ENCODE measurements at places on chromosomes 1 and 21.

DNA sequence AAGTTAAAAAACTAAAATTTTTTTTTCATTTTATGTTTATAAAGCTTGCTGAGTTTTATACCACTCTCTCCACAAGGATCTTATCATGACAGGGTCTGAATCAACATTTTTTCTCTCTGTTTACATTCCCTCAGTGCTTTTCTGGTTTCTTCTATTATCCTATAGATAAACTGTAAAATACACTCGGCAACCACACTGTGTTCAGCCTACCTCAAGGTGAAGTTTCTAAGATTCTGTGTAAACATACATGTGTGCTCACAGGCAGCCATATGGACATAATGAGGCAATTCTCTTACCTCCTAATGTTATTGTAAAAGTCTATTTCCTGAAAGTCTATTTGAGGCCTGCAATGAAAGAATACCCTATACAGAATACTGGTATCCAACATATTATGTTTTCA is 114.6 kb downstream of the NTPCR start:
- no peak for DNase-seq

GRCh38 chr1:94142583-94142982 is 21.6 kb upstream of the ABCA4 start:
- no peak for DNase-seq

GRCh38 chr1:74775735-74776134 is 42.8 kb downstream of the TYW3 start:
- DNase-seq: no peak

DNA sequence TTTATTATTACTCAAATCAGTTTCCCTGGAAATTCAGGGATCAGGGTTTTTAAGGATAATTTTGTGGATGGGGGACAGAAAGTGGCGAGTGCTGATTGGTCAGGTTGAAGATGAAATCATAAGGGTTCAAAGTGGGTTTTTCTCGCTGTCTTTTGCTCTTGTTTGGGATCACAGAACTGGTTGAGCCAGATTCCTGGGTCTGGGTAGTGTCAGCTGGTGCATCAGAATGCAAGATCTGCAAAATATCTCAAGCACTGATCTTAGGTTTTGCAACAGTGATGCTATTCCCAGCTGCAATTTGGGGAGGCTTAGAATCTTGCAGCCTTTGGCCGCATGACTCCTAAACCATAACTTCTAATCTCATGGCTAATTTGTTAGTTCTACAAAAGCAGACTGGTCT is 9.3 kb downstream of the CHI3L2 start:
- DNase-seq: no peak

- no peak for DNase-seq
These were observed 97.4 kb upstream of the ST6GALNAC5 start for GRCh38 chr1:76769911-76770310.

- no peak for DNase-seq
These were observed 986 bp upstream of the RNF186 start for GRCh38 chr1:19815801-19816736.

DNA sequence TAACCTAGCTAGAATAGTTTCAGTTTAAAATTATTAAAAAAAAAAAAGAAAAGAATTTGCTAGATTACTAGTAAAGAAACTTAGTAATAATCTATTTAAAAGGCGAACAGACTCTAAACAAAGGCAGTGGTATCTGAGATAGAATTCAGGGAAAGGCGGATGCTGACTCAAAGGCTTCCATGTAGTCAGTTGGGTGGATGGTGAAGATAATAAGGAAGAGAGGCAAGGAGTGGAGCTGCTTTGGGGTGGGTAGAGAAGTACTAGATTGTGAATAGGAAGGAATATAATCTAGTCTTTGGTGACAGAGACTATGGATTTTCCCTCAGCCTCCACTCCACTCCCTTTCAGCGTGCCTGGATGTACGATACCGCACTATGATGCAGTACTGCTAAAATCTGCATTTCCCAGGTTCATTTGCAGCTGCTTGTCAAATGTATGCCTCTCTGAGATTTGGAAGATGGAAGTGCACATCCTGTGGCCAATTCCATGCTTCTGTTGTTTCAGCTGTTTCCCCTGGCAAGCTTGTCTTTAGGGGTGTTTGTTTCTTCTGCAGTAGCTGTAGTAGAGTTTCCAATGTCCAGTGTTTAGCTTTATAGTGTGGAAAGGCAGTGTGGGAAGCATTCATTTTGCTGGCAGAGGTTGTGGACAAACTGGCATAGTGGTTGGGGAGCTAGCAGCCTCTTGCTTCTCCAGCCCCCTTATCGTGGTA is 184.6 kb upstream of the NRIP1 start:
- DNase-seq: no peak

DNA sequence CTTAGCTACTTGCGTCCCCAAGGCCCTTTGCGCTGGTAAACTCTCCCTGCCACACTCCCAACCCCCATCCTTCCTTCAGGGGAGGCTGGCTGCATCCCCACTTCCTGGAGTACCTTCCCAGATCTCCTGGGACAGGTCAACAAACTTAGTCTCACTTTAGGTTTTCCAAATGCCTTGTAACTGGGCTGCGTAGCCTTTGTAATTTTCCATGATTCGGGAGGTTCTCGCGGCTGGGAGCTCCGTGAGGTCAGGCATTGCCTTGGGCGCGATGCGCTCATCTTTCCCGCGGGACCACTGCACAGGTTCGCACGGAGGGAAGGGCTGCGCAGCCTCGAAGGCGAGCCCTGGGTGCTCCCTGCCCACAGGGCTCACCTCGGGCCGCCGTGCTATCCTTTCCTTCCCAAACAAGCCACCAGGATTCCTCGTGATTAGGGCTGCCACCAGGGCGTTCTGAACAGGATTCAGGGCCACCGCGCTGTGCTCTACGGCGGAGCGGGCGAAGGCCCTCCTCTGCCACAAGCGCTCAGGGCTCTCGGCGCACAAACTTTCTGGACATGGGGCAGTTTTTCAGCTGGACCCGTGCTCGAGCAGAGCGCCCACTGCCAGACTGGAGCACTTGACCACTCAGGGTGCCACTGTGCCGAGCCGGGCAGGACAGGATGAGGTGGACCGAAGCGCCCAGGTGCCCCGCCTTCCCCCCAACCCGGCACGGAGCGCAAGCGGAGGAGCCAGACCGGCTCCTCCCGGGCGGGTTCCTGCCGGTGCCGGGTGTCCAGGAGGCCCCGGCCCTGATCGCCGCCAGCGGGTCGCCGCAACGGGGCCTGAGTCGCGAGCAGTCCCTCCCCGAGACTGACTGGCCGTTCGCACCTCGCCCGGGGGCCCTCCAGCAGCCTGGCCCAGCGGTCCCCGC is 1.1 kb downstream of the TMPRSS2 start:
- no peak for DNase-seq

DNA sequence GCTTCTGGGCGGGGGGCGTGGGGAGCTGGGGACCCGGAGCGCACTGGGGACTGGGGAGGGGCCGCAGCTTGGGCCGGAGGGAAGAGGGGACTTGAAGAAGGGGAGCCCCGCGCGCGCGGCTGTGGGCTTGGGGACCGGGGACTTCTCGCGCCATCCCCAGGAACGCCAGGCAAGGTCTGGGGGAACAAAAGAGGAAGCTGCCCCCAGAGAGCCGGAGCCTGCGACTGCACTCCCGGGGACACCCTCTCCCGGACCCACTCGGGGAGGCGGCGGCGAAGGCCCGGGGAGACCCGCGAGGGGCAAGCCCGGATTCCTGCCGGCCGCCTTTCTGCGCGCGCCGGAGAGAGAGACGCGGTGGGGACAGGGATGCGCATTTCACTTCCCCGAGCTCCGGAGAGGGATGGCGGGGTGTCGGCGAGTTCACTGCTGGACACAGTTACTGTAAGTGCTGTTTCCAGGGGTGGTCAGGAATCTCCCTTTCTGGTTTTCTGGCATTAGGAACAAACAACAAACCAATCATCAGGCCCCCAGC is 732 bp downstream of the ABCG1 start:
- DNase-seq: no peak

DNA sequence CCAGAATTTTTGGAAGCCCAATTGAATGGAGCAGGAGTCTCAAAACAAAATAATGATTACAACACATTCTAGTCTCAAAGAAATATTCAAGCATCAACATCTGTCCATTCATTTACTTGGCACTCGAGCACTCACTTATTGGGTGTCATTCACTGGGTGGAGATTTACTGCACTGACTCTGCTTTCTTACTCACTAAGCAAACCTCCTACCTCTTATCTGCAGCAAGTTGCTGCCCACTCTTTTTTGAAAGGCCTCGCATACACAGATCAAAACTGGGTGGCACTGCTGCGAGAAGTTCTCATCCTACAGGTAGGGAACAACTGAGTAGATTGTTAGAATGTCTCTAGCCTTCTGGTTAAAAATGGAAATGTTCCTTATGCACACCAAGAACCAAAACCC is 18.0 kb downstream of the RHBDL2 start:
- DNase-seq: no peak

DNA sequence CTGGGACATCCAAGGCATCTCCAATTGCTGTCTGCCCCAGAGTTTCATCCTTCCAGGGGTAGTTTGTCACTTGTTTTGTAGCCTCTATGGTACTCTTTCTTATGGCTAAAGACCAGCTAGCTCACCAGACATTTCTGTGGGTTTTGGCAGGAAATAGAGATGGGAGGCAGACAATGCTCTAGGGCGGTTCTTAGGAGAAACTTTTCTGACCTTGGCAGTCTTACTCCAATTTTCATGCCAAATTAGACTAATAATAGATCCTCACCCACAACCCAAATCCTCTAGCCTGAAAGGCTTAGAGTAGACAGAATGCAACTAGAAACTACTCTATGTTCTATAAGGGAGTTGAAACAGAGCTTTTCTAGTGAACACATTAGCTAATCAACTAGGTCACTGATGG is 69.8 kb downstream of the LRIG2 start:
- DNase-seq: no peak

DNA sequence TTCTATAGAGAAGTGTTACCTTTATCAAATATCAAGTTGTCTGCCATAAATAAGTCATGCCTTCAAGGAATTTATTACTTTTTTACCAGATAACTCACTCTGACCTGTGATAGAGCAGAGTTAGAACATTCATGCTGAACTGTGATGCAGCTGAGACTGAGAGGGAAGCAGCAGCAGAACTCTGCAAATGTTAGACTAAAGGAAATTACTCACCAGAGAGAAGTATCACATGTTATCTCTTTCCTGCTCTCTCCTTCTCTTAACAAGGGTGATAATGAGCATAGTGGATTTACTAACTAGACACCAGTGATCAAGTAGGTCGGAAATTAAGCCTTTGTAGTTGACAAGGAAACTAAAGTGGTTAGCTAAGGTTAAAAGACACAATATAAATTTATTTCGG is 181.6 kb downstream of the RASAL2 start:
- no peak for DNase-seq

GRCh38 chr1:179968994-179969919 is 14.6 kb downstream of the CEP350 start:
- DNase-seq: no peak

DNA sequence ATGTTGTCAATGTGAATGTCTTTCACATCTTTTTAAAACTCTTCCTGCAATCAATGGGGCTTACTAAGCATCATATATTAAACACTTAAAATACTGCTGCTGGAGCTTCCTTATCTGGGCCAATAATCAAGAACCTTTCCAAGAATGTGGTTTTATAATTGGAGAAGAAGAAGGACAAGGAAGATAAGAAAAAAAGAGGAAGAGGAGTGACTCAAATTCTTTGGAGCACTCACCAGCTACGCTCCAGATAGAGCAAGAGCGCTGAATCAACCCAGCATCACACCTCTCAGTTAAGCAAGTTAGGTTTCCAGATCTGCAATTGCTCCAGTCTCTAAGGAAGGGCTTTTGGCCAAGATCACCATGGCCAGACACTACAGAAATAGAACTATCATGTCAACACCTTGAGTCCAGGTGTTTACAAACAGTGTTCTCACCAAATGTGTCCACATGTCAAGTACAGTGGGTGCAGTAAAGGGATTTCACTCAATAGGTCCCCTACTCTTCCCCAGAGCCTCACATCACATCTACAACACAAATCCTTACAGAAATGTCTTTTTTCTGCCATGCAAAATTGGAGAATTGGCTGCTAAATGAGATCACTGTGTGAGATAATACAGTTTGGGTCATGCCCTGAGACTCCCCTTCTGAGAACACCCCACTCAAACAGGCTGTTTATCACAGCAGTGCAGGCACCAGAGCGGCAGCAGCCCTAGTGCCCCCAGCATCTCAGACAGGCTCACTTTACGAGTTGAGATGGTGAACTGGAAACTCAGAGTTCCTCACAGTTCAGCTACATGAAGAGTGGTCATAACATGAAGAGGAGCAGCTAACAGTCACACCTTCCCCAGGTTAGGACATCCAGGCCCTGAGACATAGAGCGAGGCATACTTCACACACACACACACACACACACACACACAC is 1.7 kb upstream of the SPRR2B start:
- DNase-seq: no peak

- no peak for DNase-seq
These were observed 653 bp downstream of the CASP9 start for GRCh38 chr1:15523104-15524020.

DNA sequence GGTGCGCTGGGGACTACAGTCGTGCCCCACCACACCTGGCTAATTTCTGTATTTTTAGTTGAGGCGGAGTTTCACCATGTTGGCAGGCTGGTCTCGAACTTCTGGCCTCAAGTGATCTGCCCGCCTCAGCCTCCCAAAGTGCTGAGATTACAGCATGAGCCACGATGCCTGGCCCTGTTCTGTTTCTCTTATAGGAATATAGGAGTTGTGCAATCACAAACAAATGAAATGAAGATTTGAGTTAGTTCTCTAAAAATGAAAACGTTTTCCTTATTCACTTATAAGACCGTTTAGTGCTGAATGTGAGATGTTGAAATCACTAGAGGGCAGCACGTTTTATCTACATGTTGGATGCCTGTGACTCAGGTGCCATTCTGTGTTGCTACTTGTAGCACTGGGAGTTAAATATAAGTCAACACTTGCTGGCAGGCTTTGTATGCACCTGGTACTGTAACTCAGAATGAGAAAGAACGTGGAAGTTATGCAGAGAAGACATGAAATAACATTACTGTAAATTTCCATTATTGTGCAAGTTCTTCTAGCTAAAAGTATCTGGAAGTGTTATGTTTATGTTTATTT is 45.8 kb downstream of the MIGA1 start:
- no peak for DNase-seq

GRCh38 chr1:241999026-241999425 is at the start of gene MAP1LC3C:
MAP1LC3C (minus strand) TSS chr1:241999098; CDS start chr1:241999008, 90 bp downstream.
- DNase-seq: no peak

- no peak for DNase-seq
These were observed 69.6 kb upstream of the KRTAP19-8 start for GRCh38 chr21:31107871-31108270.

DNA sequence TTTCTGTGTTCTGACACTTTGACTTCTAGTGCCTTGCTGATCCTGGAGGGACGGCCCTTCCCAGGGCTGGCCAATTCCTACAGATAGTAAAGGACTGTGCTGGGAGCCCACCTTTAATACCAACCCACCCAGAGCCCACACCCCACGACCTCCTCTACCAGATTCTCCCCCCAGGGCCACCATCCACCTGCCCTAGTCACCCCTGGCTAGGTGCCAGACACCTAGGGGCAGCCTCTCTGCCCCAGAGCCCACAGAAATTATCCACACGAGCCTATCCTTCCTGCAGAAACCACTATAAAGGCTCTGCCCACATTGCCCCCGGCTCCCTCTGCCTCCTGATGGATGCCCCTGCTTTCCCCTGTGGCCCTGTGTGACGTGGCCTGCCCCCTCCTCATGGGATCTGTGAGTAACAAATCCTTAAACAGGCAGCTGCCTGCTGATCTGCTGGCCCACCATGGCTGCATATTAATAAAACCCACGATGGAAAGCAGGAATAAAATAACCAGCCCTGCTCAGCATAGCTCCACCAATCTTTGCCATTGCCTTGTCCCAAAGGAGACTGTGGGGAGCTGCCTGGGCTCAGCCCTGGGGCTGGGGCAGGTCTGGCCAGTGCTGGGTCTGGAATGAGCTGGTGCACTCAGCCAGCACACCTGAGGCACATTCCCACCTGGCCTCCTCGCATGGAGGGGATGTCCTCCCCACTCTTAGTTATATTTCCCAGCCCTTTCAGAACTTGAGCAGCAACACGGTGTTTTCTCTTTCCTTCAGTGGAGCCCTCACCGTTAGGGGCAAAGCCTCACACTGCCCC is 488.5 kb downstream of the NPHP4 start:
- DNase-seq: no peak
